ENCODE measurements at places on chromosomes 6 and 20.

DNA sequence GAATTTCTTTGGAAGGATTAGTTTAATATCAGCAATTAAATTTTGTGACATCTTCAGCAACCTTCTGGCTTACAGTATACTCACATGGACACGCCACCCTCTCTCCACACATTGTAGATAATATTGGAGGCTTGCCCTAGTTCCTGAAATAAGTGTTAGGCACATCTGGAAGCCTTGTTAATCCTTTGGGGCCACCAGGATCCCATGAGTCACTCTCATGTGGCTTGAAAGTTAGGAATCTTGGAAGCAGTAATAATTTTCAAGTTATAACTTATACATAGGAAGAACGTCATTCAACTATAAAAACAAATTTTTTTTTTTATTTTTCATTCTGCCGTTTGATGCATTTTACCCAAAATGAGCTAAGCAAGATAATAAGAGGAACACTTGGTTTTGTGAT, 20.5 kb downstream of the LAMA4 start:
- no peak for DNase-seq

GRCh38 chr6:160355001-160355400, 6.8 kb downstream of the SLC22A3 start:
- no peak for DNase-seq

DNA sequence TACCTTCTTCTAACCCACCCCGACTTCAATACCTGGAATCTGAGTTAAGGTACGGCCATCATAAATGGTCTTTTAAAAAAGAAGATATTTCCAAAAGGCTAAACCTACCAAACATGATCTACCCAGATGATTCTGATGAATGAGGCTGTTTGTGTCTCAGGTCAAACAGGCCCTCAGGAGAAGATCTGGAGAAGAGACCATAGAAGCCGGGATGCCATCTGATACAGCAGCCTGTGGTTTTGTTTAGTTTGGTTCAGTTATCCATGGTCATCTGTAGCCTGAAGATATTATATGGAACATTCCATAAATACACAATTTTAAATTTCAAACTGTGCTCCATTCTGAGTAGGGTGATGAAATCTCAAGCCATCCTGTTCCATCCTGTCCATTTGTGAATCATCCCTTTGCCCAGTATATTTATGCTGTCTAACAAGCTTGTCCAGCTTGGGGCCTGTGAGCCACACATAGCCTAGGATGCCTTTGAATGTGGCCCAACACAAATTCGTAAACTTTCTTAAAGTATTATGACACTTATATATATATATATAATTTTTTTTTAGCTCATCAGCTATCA, 4.0 kb upstream of the CAP2 start:
- no peak for DNase-seq

GRCh38 chr6:169243186-169243585, 10.5 kb downstream of the THBS2 start:
- no peak for DNase-seq

- DNase-seq, result peak; percentile 24
Measured at GRCh38 chr20:7113577-7114466, 346.3 kb downstream of the BMP2 start.

DNA sequence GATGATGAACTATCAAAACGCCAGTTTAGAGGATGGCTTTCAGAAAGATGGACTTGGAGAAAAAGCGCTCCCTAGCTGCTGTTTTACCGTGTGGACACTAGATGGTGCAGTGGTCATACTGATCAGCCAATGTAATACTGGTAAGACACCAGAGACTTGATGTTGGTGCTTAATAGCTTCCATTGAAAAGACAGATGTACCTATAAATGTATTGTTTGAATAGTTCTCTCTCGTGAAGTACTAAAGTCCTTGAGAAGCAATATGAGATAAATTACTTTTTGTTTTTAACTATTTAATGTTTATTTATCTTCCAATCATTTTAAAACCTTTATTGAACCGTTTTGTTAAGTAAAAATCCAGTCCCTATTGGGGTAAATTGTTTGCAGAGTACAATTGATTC, 63.9 kb upstream of the FUCA2 start:
- peak; percentile 47 for DNase-seq

- peak; percentile 51 for DNase-seq
Measured at GRCh38 chr6:90940812-90941481, 354.1 kb upstream of the MAP3K7 start.

- no peak for DNase-seq
Measured at GRCh38 chr20:49948178-49948577, 12.0 kb downstream of the RNF114 start.

- DNase-seq, result no peak
Measured at GRCh38 chr20:47927944-47928343, 142.7 kb upstream of the SULF2 start.

DNA sequence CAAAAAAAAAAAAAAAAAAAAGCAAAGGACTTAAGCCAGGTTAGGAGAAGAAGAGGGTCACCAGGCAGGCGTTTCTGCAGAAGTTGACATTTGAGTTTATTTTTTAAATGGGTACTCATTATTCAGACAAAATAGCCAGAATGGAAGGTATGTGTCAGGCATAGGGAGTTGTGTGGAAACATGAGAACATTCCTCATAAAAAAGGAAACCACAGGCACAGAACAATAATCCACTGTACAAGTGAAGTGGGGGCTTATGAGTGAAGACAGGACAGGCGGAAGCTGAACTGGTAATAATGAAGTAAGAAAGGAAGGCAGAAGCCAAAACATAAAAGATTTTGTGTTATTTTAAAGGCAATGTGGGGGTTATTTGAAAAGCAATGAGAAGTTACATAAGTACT, 104.6 kb downstream of the EPB41L2 start:
- DNase-seq, result no peak

- DNase-seq, result no peak
Measured at GRCh38 chr20:10696650-10697049, 22.9 kb upstream of the JAG1 start.

Measured in NCI-H1694 (cell line).